Activated CD4-positive, alpha-beta T cell treated with anti-CD3 and anti-CD28 coated beads for 1 hour (primary cell): ENCODE measurements at places on chromosomes 6 and 20.

DNA sequence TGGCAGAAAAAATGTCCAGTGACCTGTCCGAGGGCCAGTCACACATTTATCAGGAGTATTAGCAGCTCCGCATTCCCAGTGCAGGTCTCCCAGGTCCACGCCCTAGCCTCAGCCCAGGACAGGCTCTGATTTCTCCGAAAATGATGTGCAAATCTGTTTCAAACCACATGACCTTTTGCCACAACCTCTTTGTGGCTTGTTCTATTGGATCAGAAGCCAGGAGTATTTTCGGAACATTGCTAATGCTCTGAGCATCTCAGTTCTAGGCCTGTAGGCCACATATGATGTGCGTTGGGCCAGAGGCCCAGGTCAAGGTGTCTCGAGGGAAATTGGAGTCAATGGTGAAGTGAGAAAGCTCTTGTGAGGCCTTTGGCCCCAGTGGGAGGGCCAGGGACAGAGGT, 40.4 kb downstream of the SNX5 start:
- no peak for DNase-seq

DNA sequence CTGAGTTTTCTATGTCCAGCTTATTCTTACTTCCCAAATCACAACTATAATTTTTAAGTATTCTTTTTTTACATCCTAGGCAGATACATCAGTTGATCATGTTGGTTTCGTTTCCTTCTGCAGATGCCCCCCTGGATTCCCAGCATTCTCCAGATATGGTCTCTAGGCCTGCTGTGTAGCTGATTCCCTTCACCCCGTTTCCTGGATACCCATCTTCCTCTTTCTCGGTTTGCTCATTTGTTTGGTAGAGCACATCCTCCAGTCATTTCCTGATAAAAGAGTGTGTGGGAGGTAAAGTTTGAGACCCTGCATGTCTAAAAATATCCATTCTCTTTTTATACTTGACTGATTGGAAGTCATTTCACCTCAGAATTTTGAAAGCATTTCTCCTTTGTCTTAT, 66.4 kb downstream of the ANKS1A start:
- no peak for DNase-seq

DNA sequence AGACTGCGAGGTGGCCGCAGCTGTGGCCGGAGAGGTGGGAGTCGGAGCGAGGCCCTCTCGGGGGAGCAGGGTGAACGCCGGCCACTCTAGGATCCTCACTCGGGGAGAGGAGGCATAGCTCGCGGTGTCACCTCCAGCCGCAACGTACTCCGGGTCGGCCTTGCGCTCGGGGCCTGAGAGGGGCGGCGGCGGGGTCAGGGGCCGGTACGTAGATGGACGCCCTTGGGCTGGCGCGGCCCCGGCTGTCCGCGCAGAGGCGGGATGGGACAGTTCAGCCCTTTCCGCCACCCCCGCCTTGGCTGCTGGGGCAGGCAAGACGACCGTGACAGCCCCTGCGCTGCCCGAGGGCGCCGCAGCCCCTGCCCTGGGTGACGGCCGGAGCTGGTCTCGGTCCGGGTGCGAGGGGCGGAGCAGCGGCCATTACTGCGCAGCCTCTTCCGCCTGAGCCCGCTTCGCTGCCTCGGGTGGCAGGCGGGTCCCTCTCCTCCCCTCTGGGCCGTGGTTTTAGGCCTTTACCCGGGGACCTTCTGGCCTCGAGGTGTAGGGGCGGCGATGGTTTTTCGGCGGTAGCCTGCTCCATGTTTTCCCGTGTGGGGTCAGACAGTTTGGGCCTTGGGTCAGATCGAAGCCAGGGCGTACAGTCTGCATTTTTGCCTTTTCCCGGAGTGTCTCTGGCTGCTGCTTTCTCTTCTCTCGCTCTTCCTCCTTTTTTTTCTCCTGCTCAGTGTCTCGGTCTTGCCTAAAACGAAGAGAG, 405 bp downstream of the RNF146 start:
- DNase-seq: peak; percentile 29

DNA sequence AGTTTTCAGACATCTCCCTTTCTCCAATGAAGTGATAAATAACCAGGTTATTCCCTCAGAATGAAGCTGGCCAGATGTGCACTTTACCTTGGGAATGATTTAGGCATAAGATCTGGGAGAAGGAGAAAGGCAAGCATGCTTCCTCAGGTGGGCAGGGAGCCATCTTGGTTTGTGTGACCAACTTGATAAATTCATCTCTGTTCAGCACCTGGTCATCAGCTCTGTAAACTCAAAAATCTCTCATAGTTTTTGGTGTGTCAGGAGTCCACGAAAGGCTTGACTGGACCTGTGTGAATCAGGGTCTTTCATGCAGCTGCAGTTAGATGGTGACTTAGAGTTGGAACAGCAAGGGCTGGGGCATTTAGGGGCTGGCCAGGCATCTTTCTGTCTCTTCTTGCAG, 24.5 kb downstream of the ENPP1 start:
- DNase-seq: no peak

DNA sequence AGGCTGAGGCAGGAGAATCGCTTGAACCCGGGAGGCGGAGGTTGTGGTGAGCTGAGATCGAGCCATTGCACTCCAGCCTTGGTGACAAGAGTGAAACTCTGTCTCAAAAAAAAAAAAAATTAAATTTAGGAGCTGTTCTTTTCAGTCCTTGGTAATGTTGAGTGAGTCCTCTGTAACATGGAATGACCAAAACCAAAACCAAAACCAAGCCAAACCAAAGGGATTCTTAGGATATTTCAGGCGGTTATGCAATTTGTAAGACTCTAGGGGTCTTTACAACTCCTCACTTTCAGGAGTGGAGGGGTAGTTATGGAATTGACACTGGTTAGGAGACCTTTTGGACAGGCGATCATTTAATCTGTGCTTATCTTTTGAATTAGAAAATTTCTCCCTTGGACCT, 15.8 kb downstream of the TIAM2 start:
- DNase-seq: no peak

DNA sequence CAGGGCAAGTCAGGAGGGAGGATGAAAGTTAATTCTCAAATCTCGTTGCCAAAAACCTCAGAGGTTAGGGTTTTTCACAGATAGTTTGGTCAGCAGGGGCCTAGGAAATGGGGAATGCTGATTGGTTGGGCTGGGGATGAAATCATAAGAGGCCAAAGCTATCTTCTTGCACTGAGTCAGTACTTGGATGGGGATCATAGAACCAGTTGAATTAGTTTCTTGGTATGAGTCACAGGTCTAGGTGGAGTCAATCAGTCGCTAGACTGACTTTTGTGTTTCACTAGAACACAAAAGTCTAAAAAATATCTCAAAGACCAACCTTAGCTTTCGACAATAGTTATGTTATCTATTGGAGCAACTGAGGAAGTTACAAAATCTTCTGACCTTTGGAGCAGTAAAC, 368.5 kb downstream of the TBC1D32 start:
- DNase-seq: no peak
